NCI-H2029 treated with DMSO at 0.1 percent for 48 hours (cell line): ENCODE measurements at places on chromosomes 4 and X.

DNA sequence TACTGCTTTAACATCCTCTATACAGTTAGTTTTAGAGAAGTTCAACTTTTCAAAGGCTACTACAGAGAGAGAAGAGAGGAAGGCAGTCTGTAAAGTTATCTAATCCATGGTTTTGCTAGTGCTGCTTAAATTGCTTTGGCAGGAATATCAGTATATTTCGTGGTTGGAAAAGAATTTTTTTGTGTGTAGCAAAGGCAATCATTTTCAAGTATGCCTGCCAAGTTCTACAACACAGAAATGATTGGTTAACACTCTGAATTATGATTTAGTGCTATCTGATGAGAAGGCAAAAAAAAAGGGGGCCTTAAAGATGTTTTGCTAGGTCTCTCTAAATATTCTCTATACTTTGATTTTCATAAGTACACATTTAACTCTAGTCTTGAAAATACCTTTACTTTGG is 133.1 kb downstream of the JADE1 start:
- DNase-seq = no peak

GRCh38 chrX:119698845-119699244 is 5.9 kb upstream of the SEPTIN6 start:
- DNase-seq = no peak

DNA sequence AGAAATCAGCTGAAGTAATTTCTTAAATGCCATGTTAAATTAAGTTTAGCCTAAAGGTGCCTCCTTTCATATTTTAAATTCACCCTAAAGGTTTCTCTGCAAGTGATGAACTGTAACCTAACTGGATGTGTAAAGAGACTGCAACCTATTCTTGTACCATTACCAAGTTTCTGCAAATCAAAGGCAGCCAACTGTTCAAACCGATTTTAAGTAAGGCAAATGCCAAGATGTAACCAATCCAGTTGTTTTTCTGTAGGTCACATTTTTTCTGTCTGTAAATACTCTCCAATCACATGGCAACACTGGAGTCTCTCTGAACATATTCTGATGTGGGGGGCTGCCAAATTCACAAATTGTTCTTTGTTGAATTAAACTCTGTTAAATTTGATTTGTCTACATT is 42.4 kb upstream of the FGF2 start:
- no peak for DNase-seq

- DNase-seq = no peak
Observed at GRCh38 chrX:112512509-112512908, 167.2 kb downstream of the LHFPL1 start.

DNA sequence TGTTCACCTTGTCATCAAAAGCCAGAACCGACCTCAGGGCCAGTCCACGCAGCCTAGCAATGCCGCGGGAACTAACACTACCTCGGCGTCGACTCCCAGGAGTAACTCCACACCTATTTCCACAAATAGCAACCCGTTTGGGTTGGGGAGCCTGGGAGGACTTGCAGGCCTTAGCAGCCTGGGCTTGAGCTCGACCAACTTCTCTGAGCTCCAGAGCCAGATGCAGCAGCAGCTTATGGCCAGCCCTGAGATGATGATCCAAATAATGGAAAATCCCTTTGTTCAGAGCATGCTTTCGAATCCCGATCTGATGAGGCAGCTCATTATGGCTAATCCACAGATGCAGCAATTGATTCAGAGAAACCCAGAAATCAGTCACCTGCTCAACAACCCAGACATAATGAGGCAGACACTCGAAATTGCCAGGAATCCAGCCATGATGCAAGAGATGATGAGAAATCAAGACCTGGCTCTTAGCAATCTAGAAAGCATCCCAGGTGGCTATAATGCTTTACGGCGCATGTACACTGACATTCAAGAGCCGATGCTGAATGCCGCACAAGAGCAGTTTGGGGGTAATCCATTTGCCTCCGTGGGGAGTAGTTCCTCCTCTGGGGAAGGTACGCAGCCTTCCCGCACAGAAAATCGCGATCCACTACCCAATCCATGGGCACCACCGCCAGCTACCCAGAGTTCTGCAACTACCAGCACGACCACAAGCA is 898 bp downstream of the UBQLN2 start:
- no peak for DNase-seq

DNA sequence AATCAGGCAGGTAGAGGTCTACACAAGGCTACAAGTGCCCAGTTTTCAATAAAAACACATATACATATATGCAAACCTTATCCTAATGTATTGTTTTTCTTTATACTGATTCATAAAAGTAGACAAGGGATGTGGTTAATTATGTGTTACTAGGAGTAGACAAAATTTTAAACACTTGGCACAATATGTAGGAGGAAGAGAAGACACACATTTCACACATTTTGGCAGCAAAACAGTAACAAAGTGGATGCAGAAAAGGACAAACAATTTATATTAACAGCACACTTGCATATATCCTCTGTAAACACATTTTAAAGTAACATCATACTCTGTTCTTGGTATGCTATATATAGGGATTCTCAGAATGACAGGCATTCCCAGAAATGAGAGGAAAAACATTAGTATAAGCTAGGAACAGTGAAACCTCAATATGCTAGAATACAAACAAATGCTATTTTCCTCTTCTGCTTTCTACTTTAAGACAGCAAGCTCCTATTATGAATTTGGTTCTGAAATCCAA is 63.8 kb downstream of the GPRIN3 start:
- DNase-seq = no peak

DNA sequence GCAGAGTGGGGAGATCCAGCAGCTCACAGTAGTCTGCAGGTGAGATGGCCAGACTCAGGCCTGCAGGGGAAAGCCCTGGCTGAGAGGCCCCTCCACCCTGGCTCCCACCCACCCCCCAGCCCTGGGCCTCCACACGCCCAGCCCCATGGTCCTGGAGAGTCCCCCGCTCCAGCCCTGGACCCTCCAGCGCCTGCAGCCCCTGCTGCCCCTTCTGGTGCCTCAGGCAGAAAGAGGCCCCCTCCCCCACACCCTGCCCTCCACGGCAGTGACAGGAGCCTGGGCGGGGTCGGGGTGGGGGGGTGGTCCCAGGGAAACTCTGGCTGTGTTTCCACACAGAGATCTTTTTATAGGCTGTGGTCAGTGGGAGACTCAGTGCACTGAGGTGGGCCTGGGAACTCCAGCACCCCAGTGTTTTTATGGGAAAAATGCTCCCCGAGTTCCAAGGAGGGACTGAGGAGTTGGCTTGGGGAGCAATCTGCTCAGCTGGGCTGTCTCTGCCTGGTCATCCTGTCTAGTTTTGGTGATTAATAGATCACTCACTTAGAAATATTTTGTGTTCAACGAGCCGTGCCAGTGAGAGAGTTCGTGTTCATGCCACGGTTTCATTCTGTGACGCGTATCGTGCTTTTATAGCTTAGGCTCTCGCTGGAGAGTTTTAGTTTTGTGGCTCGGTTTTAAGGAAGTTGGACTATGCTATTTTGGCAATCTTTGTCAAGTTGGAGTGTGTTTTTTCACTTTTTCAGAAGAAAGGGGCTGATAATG is 53.1 kb upstream of the HGFAC start:
- no peak for DNase-seq

GRCh38 chr4:100086766-100087431 is 103.4 kb downstream of the DDIT4L start:
- no peak for DNase-seq

DNA sequence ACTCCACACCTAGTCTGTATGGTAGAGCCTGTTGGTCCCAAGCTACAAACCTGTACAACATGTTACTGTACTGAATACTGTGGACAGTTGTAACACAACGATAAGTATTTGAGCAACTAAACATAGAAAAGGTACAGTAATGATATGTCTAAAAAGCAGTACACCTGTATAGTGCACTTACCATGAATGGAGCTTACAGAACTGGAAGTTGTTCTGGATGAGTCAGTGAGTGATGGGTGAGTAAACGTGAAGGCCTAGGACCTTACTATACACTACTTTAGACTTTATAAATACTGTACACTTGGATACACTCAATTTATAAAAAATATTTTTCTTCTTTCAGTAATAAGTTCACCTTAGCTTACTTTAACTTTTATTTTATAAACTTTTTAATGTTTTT is 104.0 kb downstream of the TMA16 start:
- no peak for DNase-seq

DNA sequence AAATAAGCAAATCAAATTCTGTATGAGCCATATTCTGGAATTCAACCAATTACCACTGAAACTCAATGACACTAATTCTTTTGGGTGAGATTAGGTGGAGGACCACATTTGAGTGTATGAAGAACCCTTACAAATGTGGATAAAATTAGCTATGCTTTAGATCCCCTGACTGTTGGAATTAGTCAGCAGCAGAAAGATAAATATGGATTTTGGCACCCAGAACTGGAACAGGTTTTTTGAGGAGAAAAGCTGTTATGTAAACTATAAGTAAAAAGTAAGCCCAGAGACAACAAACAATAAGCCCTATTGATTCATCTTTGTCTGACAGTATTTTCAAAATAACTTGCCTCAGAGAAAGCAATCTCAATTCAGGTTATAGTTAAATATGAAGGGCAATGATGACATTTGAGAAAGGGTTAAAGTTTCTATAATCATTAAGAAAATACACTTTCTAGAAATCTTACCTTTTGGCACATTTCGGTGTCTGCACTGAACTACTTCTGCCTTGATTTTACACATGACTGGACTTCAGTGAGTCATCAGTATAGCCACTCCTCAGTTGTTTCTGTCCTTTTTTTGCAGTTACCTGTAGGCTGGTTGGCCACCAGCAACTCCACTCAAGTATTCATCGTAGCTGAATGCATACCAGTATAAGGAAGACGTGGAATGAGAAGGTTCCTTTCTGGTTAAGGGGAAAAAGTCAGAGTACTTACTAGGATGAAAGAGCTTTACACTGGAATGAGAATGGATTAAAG is 80.0 kb downstream of the KCTD8 start:
- DNase-seq = no peak

GRCh38 chrX:6885909-6886308 is 261.6 kb upstream of the STS start:
- no peak for DNase-seq

DNA sequence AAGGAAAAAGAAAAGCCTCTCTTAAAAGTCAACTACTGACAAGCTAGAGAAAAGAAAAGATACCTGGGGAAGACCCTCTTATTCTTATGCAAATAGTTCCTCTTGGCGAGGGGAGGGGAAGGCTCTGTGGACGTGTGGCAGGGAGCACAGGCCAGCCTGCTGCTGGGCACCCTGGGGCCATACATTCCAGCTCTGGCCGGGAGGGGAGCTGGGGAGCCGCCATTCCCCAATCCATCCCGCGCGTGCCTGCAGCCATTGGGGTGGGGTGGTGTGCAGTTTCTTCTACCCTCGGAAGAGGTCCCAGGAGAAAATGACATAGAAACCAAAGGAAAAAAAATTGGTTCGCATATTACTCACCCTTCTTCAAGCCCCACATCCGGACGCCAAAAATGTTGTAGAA is 1496.4 kb downstream of the RPA4 start:
- no peak for DNase-seq

- DNase-seq = no peak
Observed at GRCh38 chrX:30874851-30875250, 14.2 kb downstream of the TAB3 start.

DNA sequence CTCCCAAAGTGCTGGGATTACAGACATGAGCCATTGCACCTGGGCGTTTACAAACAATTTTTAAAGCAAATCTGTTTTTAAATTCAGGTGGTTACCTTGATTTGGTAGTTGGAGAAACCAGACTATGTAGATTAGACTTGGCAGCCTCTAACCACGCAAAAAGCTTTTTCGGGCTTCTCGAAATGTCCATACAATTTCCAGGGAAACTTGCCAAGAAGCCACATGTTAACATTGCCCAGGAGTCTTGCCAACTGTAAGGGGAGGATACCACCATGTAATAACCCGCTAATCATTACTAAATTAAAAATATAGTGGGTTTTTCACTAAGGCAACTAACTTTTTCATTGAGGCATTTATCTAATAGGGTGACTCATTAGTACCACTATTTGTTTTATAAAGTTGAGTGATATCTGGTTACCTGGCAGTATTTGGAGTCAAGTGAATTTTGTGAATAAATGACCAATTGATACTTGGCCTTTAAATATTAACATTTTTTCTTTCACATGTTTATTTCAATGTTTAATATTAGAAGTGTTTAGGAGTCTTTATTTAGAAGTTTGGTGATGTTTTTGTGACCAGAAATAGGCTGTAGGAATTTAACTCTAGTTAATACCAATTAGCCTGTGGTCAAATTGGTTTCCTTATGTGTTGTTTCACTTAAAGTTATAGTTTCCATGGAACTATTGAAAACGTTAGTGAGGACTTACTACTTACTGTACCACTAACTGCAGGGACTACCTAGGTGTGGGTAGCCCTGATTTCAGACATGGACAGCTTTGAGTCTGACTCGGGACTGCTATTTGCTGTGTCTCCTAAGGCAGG is 61.3 kb downstream of the CLDN34 start:
- DNase-seq = no peak

DNA sequence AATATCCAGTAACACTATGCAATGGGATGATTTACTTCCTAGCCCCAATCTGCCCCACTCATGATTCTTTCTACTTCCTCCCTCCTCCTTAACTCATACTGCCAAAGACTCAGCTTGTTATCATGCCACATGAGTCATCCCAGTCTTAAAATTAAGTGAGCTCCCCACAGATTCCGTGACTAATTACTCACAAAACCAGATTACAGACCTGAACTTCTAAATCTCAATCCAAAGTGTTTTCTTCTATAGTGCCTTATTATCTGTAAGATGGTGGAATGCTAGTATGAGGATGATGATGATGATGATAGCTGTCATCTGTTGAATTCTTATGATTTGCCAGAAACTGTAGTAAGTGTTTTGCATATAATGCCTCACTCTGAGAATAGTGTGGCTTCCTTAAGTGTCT is 27.7 kb upstream of the GPC3 start:
- DNase-seq = no peak

GRCh38 chrX:1210844-1211243 is 1.6 kb downstream of the CRLF2 start:
- no peak for DNase-seq

GRCh38 chrX:46978341-46979291 is 66.4 kb downstream of the JADE3 start:
- DNase-seq = peak; percentile 18

DNA sequence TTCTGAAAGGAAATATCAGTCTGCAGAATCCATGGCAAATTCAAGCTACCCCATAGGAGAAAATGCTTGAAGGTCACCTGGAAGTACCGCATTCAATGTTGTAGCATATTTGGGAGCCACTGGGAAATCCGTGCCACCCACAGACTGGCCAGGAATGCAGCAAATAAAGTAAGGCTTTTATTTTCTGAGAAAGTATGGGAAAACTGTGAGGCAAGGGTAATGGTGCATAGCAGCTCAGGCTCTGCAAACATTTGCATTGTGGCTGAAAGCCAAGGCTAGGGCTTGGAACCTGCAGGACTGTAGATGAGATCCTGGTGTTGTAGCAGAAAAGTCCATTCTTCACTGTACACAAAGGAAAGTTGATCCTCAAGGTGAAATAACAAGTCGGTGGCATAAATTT is 450.9 kb upstream of the NR3C2 start:
- no peak for DNase-seq

- DNase-seq = no peak
Observed at GRCh38 chr4:15117270-15117946, 115.1 kb downstream of the CPEB2 start.
